GM03348 (cell line): ENCODE measurements at places on chromosomes 13 and 19.

GRCh38 chr13:42865768-42866102, 84.4 kb downstream of the FAM216B start:
- no peak for DNase-seq

DNA sequence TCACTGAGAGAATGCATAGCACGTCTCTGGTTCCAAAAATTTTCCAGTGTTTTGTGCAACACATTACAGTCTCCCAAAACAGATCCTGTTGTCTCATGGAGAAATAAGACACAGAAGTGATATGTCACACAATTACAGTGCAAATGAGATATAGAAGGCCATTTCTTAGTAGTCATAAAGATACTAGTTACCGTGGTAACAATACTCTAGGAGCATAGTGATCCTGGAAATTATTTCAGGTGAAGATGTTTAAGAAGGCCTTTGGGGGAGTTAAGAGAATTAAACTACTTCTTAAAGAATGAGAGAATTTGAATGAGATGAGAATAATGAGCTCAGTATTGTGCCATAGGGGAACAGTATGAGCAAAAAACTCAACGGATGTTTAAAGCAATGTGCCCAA, 628.0 kb upstream of the MIR17HG start:
- DNase-seq = no peak

DNA sequence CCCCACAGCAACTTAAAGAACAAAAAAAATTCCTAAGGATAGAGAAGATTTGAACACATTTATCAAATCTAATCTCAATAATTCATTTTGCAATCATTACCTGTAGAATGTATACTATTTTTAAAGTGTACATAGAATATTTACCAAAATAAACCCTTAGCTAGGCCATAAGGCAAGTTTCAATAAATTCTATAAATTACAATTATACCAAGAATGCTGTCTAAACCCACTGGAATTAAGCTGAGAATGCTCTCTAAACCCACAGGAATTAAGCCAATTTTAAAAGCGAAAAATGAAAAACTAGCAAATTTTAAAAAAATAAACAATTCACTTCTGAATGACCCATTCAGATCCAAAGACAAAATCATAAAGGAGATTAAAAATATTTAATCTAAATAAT, 540.4 kb upstream of the NBEA start:
- no peak for DNase-seq

- DNase-seq = no peak
These were observed 16.9 kb downstream of the MOB3A start for GRCh38 chr19:2079076-2079864.

DNA sequence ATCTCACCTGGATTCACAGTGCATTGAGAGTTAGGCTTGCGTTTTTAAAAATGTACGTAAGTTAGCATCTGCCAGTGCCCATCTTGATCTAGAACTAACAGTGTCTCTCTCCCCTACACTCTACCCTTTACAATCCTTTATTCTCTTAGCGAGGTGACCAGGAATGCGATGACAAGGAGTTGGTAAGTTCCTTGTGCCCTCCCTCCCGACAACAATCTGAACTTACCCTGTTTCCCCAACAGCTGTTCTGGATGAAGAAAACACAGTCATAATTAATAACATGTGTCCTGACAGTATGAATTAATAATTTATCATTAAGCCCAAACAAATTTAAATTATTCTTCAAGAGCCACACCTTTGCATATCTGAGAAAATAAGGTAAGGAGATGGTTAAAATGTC, 6.3 kb downstream of the TSHZ3 start:
- DNase-seq = no peak

DNA sequence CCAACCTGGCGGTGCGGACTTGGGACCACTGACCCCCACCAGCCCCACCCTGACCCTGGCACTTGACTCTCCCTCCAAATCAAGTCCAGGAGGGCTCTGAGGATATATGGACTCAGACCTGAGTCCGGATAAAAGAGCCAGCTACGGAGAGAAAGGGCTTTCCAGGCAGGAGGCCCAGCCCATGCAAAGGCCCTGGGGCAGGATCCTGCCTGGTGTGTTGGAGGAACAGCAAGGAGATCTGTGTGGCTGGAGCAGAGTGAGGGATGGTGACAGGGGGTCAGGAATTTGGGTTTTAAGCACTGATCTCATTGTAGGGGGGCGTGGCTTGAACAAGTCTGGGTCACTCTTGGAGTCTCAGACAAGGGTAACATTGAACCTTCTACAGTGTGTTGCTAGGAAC, 474 bp upstream of the ZNRF4 start:
- no peak for DNase-seq

GRCh38 chr13:112185466-112185865, 118.5 kb downstream of the SOX1 start:
- no peak for DNase-seq

DNA sequence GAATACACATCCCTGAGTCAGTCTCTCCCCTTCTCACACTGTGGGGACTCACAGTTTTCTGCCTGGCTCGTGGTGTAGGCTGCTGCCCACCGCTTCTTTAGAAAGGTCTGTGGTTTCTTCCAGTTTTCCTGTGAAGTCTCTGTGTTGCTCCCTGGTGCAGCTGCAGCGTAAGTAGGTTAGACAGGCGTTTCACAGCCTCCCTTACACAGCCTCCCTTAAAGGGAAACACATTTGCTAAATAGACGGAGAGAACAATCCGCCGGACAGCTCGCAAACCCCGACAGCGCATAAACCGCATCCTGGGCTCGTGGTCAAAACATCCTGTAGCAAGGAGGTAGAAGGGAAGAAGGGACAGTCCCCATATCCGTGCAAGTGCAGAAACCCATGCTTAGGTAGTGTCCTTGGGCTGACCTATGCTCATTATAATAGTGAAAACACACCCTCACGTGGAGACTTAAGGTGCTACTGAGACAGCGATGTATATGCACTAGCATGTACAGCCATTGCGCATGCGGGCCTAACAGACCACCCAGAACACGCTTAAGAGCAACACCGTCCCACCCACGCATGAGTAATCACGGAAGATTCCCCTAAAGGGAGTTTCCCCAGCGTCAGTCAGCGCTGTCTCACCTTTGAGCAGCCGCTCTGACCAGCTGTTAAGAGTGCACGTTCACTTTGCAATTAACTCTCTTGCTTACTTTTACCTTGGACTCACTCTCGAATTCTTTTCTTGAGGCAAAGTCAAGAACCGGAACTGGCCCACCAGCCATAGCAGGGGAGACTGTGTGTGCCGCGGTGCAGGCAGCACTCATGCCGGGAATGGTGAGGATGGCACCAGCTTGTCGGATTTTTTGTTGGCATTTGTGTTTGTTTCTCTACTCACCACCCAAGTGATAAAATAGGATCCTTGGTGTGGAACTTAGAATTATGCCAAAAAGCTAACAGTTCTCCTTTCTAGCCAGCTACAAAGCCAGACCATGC, 16.6 kb downstream of the SIGLEC8 start:
- no peak for DNase-seq

DNA sequence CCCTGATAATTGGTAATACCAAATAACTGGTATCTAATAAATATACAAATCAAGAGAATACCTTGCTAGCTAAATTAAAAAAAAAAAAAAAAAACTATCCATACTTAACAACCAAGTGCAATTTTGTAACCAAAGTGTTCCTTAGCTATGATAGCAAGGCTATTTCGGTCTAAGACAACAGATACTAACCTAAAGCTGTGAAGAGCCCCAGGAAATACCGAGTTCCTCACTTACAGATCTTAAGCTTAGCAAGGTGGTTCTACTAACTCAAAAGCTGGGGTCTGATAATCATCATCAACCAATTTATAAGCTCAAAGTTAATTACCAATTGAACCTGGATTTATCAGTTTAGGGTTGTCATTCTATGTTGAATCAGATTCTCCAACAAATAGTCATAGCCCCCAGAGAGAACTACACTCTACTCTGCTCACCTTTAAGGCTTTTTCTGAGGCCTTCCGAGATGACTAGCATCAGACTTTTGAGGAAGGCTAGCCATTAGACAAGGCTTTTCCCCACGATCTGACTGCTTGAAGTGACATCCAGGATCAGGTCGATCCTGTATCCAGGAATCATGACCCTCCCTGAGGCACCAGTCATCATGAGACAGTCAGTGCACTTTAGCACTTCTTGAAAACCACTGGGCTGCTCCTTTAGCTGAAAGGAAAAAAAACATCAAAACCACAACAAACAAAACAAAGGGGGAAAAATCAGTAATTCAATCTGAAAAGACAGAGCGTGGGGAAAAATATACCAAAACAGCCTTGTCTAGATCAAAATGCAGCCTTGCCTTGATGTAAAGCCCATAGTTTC, 31.9 kb downstream of the INTS6 start:
- no peak for DNase-seq

DNA sequence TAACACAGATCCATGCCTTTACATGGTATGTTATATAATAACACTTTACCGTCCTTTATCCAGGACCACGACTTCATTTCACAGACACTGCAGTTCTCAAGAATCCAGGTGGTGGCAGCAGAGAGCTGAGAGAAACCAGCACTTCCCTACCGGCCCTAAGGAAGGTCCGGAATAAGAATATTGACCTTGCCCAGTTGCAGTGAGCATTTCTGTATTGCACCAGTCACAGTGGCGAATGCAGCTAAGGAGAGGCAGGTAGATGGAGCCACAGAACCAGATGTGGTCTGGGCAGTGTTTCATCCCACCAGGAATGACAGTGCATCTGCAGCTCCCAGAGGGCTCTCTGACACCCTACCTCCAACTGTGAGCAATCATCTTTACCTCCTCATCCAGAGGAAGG, 44.6 kb downstream of the ZNF787 start:
- peak; percentile 85 for DNase-seq

GRCh38 chr19:13099073-13099999, 3.3 kb downstream of the LYL1 start:
- DNase-seq = no peak

GRCh38 chr19:22607653-22608430, 26.3 kb upstream of the ZNF492 start:
- no peak for DNase-seq

GRCh38 chr13:22169473-22169872, 498.6 kb downstream of the FGF9 start:
- DNase-seq = no peak

- DNase-seq = no peak
These were observed 285.0 kb upstream of the SLC10A2 start for GRCh38 chr13:103351035-103351828.

DNA sequence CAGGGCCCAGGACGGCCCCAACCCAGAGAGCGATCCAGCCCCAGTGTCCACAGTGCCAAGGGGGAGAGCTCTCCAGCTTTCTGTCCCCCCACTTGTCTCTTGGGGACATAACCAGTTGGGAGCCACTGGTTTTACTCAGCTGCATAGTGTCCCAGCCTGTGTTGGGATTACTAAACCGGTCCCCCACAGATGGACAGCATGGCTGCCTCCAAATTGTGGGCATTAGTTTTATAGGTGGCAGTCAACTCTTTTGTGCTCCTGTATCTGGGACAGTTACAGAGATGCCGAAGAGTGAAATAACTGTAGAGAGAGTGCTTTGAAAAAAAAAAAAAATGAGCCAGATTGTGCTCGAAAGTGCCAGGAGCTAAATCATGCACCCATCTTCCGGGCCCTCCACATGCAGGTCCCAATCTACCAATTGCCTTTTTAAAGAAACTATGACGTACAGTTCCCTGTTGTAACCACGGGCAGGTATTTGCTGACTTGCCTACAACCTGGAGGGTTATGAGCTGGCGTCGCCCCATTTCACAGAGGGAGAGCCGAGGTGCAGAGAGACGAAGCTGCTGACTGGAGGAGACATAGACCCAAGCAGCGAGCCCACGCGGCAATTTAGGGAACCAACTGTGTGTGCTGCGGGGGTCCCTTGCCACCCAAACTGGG, 2.4 kb upstream of the NFIC start:
- no peak for DNase-seq

- no peak for DNase-seq
These were observed 546.6 kb downstream of the DCT start for GRCh38 chr13:93932901-93933300.

- no peak for DNase-seq
These were observed 34.4 kb downstream of the TPP2 start for GRCh38 chr13:102631198-102631597.

- DNase-seq = no peak
These were observed 629 bp downstream of the PEPD start for GRCh38 chr19:33520844-33521479.

- DNase-seq = no peak
These were observed 4.1 kb downstream of the GRIN3B start for GRCh38 chr19:1004204-1004802.

DNA sequence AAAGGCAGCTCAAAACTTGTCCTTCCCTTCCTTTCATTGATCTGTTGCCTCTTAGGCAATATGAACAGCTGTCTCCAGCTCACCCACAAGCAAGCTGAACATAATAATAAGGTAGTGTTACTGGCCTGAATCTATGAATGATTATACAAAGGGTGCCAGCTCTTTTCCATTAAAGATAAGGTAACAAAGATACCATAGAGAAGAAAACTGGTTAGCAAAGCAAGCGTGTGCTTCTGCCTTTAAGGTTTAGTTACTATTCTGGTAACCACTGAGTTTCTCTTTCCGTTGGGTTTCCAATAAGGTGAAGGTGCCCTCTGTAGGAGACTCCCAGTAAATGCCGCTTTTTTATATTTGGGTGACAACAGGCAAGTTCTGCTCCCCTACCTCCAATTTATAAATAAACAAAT, 12.1 kb upstream of the DACH1 start:
- no peak for DNase-seq

DNA sequence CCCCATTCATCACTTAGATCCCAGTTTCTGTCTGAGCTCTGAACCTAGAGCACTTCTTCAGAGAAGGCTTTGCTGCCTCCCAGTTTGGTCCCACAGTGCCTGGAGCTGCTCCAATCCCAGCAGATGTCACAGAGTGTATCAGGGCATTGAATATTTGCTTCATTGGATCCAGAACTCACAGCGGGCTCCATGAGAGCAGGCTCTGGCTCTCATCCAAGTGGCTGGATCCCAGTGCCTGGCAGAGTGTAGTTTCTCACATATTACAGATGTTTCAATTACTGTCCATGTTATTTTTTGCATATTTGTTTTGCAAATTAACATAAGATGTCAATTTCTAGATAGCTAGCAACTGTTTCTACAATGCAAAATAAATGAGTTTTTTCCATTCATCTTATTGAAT, 50.6 kb downstream of the MYO16 start:
- no peak for DNase-seq

DNA sequence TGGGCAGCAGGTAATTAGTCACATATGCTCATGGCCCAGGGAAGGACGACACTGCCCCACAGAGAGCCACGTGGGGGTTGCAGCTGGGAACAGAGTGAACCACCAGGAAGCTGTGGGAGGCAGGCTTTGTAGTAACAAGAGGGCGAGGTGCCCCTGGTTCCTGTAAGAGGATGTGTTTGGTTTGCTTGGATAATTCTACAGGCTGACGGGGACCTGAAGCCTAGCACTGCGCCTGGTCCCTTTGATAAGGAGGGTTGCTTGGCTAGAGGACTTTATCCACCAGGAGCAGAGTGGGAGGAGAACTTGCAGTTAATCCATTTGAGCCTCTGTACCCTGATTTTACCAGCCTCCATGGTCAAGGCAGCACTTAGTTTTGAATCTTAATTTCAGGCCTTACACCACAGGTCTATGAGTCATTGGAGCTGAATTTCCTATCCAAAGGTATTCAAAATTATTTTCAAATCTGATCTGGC, 67.4 kb upstream of the CLDN10 start:
- peak; percentile 37 for DNase-seq

GRCh38 chr19:35767288-35768081, 7.9 kb upstream of the ARHGAP33 start:
- DNase-seq = no peak

- DNase-seq = no peak
These were observed 74.9 kb downstream of the SOX1 start for GRCh38 chr13:112141643-112142400.
